ENCODE measurements at places on chromosomes 11 and 22.

GRCh38 chr11:128948583-128948982 lies 5.9 kb upstream of the TP53AIP1 start:
- no peak for DNase-seq

- DNase-seq, result no peak
Observed at GRCh38 chr11:59196777-59197176, 15.9 kb downstream of the MPEG1 start.

GRCh38 chr11:88068848-88069554 lies 106.2 kb downstream of the RAB38 start:
- DNase-seq, result no peak

GRCh38 chr22:27996529-27996925 lies 77.5 kb upstream of the PITPNB start:
- DNase-seq, result no peak

- DNase-seq, result no peak
Observed at GRCh38 chr11:124834526-124835180, 30.6 kb upstream of the ROBO3 start.

DNA sequence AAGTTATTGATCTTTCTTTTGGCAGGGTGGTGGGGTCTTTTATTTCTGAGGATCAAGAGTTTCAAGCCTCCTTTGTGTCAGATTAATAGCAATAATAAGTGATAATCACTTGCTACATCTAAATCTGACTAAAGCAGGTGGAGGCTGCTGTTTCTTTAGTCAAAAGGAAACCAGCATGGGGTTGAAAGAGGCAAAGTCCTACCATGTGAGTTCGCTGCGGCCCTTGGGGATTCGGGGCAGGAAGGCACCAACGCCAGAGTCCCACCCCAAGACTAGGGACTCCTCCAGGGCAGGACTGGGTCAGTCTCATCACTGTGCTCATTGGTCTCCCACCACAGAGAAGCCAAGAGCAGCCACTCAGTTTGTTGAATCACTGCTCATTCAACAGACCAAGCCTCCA lies 73.0 kb downstream of the TENM4 start:
- no peak for DNase-seq

DNA sequence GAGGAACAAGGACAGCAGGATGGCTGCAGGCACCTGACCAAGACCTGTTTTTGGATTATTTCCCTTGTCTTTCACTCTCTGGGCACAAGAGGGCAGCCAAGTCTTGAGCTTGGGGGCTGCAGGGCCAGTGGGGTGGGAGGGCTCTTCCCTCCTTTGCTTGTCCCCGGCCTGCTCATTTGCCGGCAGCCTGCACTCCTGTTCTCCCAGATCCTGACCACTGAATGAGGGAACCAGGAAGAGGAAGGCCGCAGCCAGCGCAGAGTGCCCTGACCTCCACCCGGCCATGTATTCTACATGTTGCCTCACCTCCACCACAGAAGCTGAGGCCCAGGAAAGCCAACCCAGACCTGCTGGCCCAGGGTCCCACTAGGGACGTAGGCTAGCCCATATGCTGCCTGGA lies 15.5 kb upstream of the NNMT start:
- DNase-seq, result no peak

DNA sequence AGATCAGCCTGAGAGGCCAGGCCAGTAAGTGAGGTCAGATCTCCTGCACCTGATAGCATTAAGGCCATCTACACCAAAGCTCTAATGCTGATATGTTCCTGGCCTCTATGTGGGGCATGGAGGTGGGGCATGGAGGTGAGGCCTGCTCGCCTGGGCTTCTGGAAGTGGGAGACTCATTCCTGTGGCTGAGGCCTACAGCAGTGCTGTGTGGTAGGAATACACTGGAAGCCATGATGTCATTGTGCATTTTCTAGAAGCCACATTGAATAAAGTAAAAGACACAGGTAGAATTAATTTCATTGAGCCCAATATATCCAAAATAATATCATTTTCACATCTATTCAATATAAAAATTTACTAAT lies 2.7 kb downstream of the PNPLA3 start:
- no peak for DNase-seq

- DNase-seq, result no peak
Observed at GRCh38 chr11:123132881-123133280, 62.2 kb downstream of the CLMP start.

DNA sequence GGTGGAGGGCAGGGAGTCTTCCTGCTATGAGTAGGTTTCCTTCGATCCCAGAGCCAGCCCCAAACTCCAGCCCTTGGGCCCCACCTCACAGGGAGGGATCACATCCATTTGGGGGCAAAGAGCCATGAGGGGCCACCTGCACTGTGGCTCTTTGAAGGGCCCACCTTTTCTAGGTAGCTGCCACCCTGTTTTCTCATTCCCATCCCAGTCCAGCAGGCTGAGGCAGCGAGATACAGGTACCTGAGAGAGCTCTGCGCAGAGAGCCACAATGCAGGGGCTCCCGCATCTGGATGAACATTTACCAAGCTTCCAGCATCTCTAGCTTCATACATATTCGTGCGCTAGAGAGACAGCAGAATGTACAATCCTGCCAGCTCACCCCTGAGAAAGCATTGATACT lies 16.3 kb downstream of the FXYD6 start:
- DNase-seq, result no peak

DNA sequence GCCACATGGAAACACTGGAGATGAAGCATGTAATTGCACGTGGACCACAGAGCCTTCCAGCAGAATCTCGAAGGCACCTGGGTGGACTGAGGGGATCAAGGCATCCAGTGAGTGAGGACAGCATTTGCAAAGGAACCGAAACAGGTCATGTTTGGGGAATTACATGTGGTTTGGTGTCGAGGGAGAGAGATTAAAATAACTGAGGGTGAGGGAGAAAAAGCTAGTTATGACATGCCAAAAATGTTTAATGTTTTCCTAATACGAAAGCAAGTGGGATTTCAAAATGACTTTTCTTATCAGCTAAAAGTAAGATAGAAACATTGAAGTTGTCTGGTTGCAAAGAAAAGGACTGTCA lies 157.1 kb downstream of the BLID start:
- no peak for DNase-seq

DNA sequence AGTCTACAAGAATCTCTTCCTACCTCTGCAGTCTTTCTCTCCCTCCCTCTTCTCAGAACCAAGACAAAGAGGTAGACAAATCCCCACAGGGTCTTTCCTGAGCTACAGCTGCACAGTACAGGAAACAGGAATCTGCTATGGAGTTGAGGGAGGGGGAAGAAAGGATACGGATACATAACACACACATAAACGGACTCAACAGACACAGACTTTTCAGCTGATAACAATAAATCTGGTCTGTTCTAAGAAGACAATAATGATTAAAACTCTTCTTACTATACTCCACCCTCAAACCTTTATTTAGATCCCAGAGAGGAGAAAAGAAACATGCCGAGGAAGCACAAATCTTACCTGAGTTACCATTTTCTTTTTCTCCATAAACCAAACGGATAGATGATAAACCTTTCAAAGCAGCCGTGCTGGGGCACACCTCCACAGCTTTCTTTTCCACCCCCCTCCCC lies 122.2 kb downstream of the APOL5 start:
- DNase-seq, result no peak

- no peak for DNase-seq
Observed at GRCh38 chr22:23527971-23528740, 51.9 kb downstream of the IGLL1 start.

- no peak for DNase-seq
Observed at GRCh38 chr11:63907063-63907462, 9.9 kb downstream of the RCOR2 start.

GRCh38 chr11:22276535-22276934 lies 61.6 kb upstream of the SLC17A6 start:
- DNase-seq, result no peak

GRCh38 chr22:50360578-50360977 lies 17.5 kb downstream of the PPP6R2 start:
- DNase-seq, result no peak

- no peak for DNase-seq
Observed at GRCh38 chr11:44407211-44407996, 97.5 kb upstream of the ALX4 start.

DNA sequence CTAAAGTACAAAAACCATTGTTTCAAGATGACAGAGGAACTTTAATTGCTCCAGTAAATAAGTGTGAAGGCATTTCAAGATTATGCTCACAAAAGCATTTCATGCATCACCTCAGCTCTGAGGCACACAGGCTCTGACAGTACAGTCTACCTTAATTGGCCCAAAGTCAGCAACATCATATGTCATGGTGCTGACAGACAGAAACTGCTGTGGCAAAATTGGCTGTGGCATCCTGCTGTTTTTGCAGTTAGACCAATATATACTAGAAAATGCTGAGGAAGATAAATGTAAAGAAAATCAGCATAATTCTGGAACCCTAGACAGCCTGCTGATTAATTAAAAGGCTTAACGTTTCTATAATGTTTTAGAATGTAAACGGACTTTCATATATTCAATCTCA lies 34.9 kb upstream of the PPP2R1B start:
- no peak for DNase-seq

- DNase-seq, result no peak
Observed at GRCh38 chr11:125335106-125335505, 161.0 kb downstream of the FEZ1 start.

DNA sequence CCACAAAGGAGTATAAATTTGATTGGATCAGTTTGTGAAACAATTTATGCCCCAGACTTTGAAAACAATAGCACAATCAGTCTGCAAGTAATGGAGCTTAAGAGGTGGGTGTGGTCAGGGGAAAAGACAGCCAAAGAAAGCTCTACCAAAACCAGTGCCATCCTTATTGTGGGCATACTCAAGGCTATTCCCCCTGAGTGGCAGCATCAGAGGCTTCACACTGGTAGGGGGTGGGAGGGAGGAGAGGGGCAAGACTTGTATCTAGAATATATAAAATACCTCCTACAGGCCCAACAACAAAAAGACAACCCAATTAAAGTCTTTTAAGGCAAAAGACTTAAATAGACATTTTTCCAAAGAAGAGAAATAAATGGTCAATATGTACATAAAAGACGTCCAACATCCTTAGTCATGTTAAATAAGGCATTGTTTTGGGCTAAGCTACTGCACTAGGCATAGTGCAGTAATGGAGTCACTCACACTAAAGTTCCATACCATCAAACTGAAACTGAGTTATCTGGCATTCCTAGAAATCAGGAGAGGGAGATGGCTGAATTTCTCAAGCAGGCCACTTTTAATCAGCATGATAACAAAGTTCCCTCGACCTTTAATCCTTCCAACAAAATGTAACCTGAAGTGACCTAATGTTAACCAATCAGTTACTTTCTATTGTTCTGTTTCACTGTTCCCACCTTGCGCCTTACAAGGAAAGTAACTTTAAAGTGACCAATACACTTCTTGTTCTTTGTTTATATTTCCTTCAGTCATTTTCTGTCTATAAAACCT lies 24.8 kb downstream of the NARS2 start:
- no peak for DNase-seq

DNA sequence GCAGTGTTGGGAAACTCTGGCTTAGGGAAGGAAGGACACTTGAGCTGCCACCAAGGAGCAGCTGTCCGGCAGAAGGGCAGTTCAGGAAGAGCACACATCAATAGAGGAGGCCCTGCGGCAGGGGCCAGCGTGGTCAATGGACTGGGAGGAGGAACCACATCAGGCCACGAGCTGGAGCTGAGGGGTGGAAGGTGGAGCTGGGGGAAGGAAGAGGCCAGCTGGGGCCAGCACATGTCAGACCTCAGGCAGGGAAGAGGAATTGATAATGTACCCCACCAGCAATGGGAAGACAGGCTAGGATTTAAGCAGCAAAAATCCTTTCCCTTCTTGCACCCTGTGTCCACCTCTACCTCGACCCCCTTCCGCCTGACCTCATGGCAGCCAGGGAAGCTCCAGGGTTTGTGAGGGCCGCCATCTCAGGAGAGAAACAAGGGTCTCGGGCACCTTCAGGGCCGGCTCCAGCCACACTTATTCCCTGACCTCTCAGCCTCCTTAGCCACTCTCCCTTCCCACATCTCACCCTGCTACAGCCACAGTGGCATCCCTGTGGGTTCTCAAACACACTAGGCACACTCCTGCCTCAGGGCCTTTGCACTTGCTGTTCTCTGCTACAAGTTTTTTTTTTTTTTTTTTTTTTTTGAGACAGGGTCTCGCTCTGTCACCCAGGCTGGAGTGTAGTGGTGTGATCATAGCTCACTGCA lies 157.8 kb upstream of the GRK3 start:
- DNase-seq, result no peak

DNA sequence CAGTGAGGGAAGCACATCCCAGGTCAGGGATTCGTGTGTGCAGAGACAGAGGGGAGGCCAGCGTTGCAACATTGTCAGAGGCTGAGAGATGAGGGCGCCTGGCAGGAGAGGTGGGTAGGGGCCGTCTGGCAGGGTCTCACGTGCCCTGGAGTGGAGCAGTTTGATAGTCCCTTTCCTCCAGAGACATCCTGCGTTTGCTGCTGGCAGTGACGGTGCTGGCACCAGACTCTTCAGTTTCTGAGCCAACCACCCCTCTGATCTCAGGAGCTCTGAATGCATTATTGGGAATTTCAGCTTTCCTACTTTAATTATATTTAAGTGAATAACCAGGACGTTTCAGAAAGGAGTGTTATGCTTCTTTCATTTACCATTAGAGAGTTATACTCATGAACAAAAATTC lies 136.5 kb downstream of the WNT7B start:
- DNase-seq, result no peak

Data from activated gamma-delta T cell treated with Interleukin-2 at 50 U/mL for 16 hours (primary cell).